ENCODE measurements at places on chromosomes 1 and 21. TPM values are rescaled to one million over a fixed set of nuclear protein-coding genes. Genes with fewer than 3 reads are reported as not detected.

Gene SPTA1
- not detected for total RNA-seq

Gene LRRC3
- total RNA-seq = 8.0 TPM

Gene SLC44A5
- total RNA-seq = 4.6 TPM

Gene OR2L5
- total RNA-seq = not detected

Gene ADAM30
- total RNA-seq = not detected

Gene NPHS2
- total RNA-seq = 0.55 TPM

Gene TBCE
- 7.1 TPM for total RNA-seq

GRCh38 chr1:91548376-91549040 is 47.9 kb downstream of the CDC7 start:
- DNase-seq = no peak

GRCh38 chr1:197859024-197859423 is 43.4 kb upstream of the C1orf53 start:
- no peak for DNase-seq

GRCh38 chr1:202654079-202654478 is 56.2 kb downstream of the SYT2 start:
- DNase-seq = no peak

DNA sequence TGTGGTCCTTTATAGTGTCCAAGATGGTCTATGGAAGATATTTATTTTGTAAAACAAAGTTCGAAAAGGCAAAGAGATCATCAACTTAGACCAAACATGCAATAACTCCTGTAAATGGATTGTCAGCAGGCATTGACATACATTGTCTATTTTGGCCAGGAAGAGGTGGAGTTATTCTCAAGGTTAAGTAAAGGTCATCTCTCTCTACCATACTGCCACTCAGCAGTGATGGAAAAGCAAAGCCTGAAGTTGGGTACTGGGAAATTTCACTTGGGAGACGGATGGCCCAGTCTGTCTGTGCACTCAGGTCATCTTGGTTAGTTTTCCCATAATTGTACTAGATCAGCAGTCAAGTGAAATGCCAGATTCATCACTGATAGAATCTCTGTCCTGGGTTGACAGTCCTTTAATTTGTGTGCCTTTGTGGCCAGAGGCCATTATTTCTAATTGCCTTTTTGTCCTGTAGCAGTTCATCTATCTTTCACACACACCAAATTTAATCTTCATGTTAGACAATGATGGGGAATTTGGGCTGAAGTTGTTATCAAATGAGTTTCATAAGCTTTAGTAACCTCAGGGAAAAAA is 17.5 kb downstream of the PIGP start:
- DNase-seq = no peak

GRCh38 chr1:201553496-201554189 is 14.7 kb downstream of the NAV1 start:
- DNase-seq = no peak

GRCh38 chr1:84603223-84603622 is 29.0 kb upstream of the CTBS start:
- no peak for DNase-seq

DNA sequence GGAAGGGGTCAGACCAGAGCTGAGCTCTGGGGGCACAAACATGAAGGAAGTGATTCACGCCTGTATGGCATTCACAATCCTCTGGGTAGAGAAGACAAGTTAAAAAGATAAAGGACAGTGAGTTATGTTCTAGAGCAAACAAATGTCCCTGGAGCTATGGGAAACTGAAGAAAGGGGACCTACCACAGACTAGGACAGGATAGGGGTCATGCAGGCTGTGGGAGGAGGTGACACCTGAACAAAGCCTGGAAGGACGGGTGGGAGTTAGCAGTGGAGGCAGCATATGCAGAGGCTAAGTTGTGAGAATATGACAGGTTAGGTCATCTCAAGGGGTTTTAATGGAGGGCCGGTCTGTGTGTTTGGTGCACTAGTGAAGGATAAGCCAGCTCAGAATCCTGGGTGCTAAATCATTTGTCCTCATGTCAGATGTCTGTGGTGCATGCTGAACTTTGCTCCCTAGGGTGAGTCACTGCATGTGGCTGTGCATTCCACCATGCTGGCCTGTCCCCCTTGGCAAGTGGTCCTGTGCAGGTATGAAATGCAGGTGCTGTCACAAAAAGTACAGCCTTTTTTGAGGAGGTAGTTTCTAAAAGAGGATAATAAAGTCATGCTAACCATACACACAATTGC is 28.5 kb downstream of the TNN start:
- DNase-seq = no peak

DNA sequence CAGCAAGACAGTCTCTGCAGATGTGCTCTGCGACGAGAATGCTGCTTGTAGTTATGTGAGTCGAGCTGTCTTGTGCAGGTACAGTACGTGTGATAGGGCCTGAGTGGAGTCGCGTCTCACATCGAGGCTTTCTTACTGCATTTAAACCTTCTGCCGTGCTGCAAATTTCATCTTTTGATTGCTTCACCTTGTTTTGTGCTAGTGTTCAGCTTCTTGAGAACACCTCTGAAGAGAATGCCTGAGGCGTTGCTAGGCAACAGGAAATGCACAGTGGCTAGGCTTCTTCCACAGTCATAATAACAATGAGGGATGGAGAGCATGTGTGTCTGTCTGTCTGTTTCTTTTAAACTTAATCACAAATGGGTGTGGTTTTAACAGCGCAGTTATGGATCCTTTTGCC is 52.9 kb downstream of the MRPS6 start:
- DNase-seq = peak; percentile 53

DNA sequence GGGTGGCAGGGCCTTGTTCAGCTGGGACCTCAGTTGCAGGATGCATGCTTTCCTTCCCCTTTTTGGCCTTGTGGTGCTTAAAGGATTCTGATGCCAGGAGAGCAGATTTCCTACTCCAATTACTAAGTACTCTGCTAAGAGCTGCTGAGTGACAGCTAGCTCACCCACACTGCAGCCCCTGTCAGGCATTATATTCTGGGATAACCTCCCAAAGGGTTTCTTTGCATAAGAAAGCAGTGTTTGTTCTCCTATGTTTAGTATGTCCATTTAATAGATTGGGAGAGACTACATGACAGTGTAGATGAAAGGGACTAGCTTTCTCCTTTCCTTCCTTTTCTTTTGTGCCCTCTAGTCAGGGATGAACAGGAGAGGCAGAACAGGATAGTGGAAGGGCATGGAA is 100.7 kb downstream of the FAM78B start:
- no peak for DNase-seq

- no peak for DNase-seq
Measured at GRCh38 chr21:45080639-45081414, 6.4 kb downstream of the ADARB1 start.

GRCh38 chr1:150146849-150147542 is 2.7 kb upstream of the PLEKHO1 start:
- no peak for DNase-seq

DNA sequence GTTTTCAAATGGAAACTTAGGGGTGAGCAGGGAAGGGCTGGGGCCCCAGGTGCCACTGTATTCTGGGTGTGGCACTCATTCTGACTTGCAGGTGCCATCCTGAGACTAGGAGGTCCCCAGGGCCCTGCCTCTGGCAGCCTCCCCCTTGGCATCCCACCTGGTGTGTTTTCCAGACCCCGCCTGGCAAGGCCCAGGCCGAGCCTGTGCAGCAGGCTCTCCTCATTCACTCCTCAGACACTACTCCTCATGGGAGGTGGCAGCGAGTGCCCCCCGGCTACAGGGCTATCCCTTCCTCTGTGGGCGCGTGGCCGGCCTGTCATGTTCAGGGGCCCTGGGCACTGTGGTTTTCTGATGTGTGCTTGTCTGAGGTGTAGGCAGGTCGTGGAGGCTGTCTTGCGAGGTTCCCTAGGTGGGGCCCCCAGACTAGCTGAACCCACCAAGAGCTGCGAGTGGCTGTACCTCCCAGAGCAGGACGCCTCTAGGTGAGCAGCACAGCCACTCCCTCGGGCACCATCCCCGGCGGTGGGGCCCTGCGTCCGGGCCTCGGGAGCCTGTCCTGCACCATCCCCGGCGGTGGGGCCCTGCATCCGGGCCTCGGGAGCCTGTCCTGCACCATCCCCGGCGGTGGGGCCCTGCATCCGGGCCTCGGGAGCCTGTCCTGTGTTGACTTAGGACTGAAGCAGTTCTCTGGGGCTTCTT is 13.2 kb downstream of the SLX9 start:
- no peak for DNase-seq

DNA sequence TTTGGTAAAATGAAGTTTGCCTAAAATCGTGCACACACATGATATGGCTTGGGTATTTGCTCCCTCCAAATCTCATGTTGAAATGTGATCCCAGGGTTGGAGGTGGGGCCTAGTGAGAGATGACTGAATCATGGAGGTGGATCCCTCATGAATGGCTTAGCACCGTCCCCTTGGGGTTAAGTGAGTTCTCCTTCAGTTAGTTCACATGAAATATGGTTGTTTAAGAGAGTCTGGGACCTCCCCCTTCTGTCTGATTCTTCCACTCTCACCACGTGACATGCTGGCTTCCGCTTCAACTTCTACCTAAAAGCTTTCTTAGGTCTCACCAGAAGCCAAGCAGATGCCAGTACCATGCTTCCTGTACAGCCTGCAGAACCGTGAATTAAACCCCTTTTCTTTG is 58.4 kb downstream of the SIPA1L2 start:
- no peak for DNase-seq

DNA sequence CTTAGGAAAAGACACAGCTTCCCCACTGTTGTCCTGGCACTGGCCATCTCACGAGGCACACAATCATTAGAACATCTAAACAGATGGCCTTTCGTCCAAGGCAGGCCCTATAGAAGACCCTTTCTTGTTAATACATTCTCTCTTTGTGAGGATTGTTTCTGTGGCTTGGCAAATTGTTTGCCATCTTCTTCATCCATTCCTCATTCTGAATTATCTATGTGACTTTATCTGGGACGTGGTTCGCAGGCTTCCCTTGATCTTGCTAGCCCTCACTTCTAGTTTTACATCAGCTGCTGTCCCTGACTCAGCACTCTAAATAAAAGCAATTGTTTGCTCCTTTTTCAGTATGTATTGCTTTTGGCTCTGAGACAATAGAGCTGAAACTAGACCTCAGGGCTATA is 101.1 kb upstream of the ZC3H11B start:
- DNase-seq = no peak

- no peak for DNase-seq
Measured at GRCh38 chr1:22490309-22490708, 38.7 kb downstream of the ZBTB40 start.

GRCh38 chr1:211781260-211781659 is 49.3 kb downstream of the LPGAT1 start:
- DNase-seq = no peak

- DNase-seq = no peak
Measured at GRCh38 chr1:22739648-22740385, 29.2 kb downstream of the EPHB2 start.

DNA sequence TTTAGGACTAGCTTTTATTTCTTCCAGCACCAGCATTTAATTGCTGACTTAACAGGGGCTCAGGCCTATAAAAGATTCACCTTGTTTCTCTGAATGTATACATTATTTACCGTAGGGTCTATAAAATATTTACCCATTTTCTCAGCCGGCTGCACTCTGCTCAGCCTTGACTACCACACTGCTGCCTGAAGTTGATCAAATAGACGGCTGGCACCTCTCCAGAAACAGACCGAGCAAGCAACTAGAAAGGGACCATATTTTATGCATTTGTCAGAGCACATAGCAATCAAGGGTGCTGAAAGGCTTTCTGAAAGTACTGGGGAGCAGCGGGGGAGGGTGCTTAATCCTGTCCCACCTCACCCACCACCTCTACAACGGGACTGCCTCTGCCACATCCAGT is 64.7 kb upstream of the FGGY start:
- peak; percentile 76 for DNase-seq

GRCh38 chr21:44462086-44462833 is 7.0 kb downstream of the LRRC3 start:
- no peak for DNase-seq

All from stomach (tissue), 19 donors.